ENCODE measurements at places on chromosomes 16 and 17.

DNA sequence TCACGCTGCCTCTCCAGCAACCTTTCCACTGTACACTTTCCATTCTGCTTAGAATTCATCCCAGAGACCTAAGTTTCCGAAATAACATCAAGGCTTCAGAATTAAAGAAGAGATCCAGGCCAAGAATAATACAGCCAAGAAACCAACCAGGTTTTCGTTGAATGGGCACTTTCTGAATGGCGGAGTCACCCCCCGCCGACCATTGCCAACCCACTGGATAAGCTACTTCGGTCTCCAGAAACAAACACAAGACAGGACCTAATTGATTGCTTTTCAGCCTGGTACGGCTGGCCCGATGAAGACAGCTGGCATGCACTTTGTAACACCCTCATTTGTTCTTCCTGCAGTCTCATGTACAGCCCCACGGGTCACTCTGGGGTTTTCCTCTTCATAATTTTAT, 308.1 kb upstream of the ZFHX3 start:
- DNase-seq: no peak

DNA sequence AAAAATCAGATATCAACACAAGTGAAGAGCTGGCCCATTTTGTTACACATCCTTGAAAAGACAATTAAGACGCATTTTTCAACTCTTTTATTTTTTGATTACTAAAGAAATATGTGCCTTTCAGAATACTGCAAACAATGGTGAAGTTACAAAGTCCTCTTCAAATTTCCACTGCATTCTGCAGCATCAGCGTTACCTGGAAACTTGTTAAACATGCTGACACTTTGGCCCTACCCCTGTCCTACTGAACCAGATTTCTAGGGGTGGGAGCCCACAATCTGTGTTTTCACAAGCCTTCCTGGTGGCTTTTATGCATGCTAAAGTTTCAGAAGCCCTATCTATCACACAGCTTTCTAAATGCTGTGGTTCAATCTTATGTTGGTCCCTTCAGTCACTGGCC, 4.5 kb upstream of the CCL14 start:
- DNase-seq: no peak

- DNase-seq: no peak
These were observed at the start of gene HOXB5 for GRCh38 chr17:48593126-48593829. Gene HOXB5, minus strand, starts transcription at chr17:48593779. Its CDS starts 97 bp downstream, at chr17:48593682.

- no peak for DNase-seq
These were observed 11.8 kb downstream of the MAP2K3 start for GRCh38 chr17:21296097-21297025.

- no peak for DNase-seq
These were observed 1.3 kb downstream of the B3GNT9 start for GRCh38 chr16:67149276-67150046.

Measured in cerebellar nuclear complex (tissue), 1 donor.